ENCODE measurements at places on chromosomes 6 and 20. TPM values are rescaled to one million over a fixed set of nuclear protein-coding genes. Genes with fewer than 3 reads are reported as not detected.

Gene COL11A2
- 41.7 TPM for polyA plus RNA-seq

GRCh38 chr6:11700118-11700718 lies 78.4 kb downstream of the ADTRP start:
- DNase-seq: peak; percentile 40

GRCh38 chr6:136550045-136550329 lies 235 bp downstream of the MAP7 start:
- DNase-seq: no peak

DNA sequence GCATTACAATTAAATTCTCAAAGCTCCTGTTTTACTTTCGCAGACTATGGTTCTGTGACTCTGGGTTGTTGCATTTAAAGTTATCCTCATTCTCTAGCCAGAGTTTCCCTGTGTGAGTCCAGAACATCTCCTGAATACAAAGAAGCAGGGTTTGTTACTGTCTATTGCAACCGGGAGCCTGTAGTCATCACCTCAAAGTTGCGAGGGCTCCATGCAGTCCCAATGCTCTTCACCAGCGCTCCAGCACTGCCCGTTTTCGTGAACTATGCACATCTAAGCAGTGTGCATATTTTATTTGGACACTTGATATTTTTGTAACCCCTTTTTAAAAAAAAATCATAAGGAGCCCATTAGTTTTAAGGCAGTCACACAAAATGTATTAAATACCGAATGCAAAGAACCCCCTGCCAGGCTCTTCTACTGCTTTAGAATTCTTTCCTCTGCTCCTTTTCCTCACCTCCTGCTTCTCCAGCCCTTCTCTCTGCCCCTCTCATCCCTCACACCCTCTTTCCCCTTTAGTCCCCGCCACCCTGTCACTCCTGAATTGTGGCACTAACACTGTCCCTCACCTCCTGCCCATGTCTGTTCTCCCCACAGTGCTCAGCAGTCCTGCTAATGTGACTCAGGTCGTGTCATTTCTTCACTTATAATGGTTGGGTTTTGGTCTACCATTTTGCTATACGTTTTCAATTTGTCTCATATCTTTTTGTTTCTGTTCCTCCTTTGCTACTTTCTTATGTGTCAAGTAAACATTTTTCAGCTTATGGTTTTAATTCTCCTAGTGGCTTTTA lies 1.1 kb upstream of the HLA-C start:
- no peak for DNase-seq

- DNase-seq: no peak
Observed at GRCh38 chr20:50053362-50054230, 59.4 kb downstream of the UBE2V1 start.

Data from forelimb muscle (tissue), 1 donor.